Mammary epithelial cell (primary cell): ENCODE measurements at places on chromosomes 5 and 9. TPM values are rescaled to one million over a fixed set of nuclear protein-coding genes. Genes with fewer than 3 reads are reported as not detected.

Gene HRH2
- not detected in 2 replicates for total RNA-seq

Gene ADRB2
- 14.8 and 21.1 TPM in 2 replicates for total RNA-seq

Gene TMEM215
- total RNA-seq = not detected

Gene UIMC1
- 47.0 and 55.6 TPM in 2 replicates for total RNA-seq

Gene SHROOM1
- total RNA-seq = 5.5 and 13.0 TPM in 2 replicates

Gene SH3GL2
- under 0.01 TPM for total RNA-seq

Gene IL5
- not detected in 2 replicates for total RNA-seq

Gene TEX48
- not detected for total RNA-seq

Gene ZBTB5
- total RNA-seq = 20.5 TPM

Gene C9orf50
- not detected in 2 replicates for total RNA-seq

Gene AKNA
- total RNA-seq = 5.3 and 8.1 TPM in 2 replicates

Gene SLC36A2
- not detected for total RNA-seq
